ENCODE measurements at places on chromosomes 7 and 10.

DNA sequence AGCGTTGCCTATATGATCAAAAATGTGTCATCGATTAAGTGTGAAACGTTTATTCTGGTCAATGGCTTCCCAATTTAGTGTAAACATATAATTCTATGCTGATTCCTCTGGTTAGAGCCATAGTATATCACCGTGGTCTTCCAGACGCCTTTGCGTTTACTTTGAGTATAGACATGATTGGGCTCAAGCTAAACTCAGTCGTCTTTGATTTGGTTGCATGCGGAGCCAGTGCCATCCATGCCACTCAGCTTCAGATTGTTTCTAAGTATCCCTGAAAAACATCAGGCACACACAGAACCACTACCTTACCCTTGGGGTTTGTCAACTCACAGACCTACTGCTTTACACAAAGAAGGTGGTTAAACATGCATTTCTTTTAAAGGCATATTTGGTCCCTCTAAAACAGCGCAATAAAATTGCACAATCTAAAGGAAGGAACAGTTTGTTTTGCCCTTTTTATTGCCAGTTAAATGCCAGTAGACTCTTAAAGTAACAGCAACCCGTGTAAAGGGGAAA, 273.6 kb upstream of the KLF6 start:
- no peaks in the 10 kb centered on the region for H3K36me3 ChIP-seq
- DNase-seq, result no peak
- no peak overlapping the region for H3K27ac ChIP-seq
- peaks cover 31% of the 10 kb centered on the region for H3K4me1 ChIP-seq
- no peaks in the 10 kb centered on the region for H3K27me3 ChIP-seq
- H3K4me3 ChIP-seq, result no peak overlapping the region

DNA sequence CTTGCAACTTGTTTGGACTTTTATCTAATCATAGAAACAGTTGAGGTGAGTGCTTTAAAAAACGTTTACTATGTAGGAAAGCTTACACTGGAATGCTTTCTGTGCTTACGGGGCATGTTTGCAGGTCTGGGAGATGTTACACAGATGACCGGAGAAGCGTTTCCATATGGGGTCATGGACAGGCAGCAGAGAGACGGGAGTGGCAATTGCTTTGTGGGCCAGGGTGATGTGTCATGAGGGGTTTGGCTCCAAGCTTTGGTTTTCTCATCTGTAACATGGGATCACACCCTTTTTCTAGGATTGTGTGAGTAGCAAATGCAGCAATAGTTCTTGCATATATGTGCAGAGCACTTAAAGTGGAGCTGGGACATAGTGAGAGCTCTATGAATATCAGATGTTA, 174.8 kb upstream of the MKI67 start:
- H3K4me3 ChIP-seq, result no peak overlapping the region
- H3K4me1 ChIP-seq, result no peaks in the 10 kb centered on the region
- no peaks in the 10 kb centered on the region for H3K36me3 ChIP-seq
- no peak for DNase-seq
- H3K27ac ChIP-seq, result no peak overlapping the region

- H3K4me3 ChIP-seq, result no peak overlapping the region
- no peak for DNase-seq
- no peak overlapping the region for H3K27ac ChIP-seq
- H3K27me3 ChIP-seq, result peaks cover 18% of the 10 kb centered on the region
- no peaks in the 10 kb centered on the region for H3K36me3 ChIP-seq
These were observed 242.5 kb downstream of the REEP3 start for GRCh38 chr10:63763744-63764143.

DNA sequence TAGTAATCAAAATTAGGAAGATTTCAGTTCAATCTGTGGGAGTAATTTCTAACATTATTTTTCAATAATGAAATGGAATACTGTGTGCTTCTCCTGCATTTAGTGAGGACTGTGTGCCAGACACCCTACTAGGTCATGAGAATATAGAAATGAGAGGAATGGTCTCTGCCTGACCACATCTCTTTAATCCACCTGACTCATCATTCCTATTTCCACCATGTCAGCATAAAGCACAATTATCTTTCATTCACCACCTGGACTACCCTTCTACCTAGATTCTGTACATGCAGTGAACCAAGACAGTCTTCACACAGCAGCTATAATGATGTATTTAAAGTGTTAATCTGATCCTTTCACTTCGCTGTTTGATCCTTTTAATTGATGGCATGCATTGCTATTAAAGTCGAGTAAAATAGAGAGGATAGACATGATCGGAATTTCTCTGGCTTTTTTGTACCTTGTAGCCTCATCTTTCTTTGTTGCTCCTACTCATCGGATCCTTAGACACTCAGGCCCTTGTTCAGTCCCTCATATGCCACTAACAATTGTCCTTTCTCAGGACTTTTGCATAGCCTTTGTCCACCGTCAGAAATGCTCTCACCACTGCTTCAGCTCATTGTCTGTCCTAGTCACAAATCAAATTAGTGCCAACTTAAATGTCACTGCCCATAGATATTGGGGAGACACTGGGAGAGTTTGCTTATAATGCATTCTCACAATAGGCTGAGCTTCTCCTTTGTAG, 1037.1 kb downstream of the REEP3 start:
- H3K4me3 ChIP-seq, result no peak overlapping the region
- no peak for DNase-seq
- no peak overlapping the region for H3K27ac ChIP-seq
- H3K4me1 ChIP-seq, result no peaks in the 10 kb centered on the region

DNA sequence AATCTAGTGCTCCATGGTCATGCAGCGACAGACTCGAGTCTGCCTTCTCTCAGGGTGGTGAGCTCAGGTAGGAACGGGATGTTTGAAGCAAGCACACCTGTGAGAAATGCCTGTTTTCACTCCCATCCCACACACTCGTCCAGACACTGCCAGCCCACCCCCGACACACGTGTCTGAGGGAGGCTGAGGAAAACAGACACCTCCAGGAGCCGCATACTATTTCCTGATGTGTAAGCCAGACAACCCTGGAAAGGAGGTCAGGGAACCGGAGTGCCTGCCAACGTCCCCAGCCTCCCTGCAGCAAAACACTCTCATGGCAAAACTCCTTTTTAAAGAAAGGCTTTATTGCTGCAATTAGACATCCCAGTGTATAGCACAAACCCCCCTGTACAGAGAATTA, 80.2 kb downstream of the ALOX5 start:
- no peaks in the 10 kb centered on the region for H3K27me3 ChIP-seq
- DNase-seq, result no peak
- peaks cover 35% of the 10 kb centered on the region for H3K4me1 ChIP-seq
- H3K27ac ChIP-seq, result peak overlapping the region; percentile 87
- peaks cover 27% of the 10 kb centered on the region for H3K36me3 ChIP-seq

Measured in activated CD4-positive, alpha-beta T cell treated with anti-CD3 and anti-CD28 coated beads, Interleukin-2, amount 10 ng/mL, durations not matched to agents 7 days and 5 days (primary cell).